ENCODE measurements at places on chromosomes 6 and 20.

- DNase-seq, result peak; percentile 16
These were observed 204.5 kb downstream of the ZDHHC14 start for GRCh38 chr6:157585274-157586087.

GRCh38 chr6:130622142-130622541, 205.1 kb upstream of the SMLR1 start:
- DNase-seq, result no peak

DNA sequence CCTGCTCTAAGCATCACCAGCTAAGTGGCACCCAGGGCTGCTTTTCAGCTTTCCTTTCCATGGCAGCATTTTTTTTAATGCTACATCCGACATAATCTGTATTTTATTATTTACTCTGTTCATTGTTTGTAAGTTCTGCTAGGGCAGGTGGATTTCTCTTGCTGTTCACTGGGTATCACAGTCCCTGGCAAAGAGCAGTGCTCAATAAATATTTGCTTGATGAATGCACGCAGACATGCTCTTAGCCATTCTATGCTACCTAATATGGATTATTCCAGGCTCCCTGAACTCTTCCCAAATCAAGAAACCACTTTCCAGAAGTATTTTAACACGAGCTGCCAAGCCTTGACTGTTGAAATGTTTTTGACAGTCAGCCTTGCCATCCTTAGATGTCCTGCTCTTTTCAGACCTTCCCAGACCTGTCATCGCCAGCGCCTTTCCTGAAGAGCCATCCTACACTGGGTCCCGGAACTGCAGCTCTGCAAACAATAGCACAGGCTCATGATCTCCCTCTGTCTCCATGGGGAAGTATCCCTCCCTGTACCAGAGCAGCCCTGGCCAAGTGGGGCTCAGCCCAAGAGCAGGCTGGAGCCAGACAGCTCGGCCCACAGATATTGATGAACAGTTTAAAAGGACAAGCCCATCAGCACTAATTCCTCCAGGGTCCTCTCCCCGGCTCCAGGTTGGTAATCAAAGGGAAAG, 136.5 kb upstream of the CDH4 start:
- DNase-seq, result no peak

DNA sequence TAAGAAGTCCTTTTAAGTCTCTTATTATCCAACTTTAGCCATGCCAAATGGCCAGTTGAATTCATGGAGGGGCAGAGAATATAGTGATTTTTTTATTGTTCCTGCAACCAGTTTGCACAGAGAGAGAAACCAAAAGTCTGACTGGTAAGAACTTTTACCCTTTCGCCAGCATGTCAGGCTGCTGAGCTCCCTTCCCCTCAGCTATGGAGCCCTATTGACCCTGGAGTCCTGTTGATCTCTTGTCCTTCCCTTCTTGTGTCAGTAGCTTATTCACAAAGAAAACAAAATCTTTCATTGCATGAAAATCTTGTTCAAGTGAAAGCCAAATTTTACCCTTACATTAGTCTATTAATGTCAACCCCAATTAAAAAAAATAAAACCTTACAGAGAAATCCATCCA, 1.5 kb upstream of the SLC22A1 start:
- no peak for DNase-seq

DNA sequence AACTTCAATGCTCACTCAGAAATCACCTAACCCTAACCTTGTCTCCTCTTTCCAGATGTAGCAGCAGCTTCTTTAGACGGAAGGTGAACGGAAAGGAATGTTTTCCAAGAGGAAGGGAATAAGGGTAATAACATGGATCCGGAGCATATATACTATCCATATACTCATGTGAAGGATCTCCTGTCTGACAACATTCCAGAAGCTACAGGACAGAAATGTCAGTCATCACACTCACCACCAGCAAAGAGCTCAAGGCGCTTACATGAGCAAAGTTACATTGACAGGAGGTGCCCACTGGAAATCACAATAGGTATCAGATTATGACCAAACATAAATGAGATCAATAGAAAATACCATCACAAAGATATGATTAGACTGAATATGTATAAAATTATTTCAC, 122.1 kb upstream of the CCDC28A start:
- no peak for DNase-seq

GRCh38 chr20:47365023-47365764, 8.7 kb upstream of the ZMYND8 start:
- DNase-seq, result no peak

DNA sequence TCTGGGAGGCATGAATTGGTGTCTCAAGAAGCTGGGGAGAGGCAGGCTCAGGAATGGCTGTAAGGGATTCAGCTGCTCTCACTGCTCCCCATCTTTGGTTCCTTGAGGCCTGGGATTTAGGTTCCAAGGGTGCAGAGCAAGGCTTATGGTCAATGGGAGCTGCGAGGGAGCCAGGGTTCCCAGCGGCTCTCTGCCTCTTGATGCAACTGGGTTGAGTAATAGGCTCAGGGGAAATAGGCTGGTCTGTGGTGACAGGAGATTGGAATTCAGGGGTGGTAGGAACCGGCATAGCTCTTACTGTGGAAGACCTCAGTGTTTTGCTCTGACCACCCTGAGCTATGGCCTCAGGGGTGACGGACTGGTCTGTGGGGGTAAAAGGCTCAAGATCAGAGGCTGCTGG, 13.0 kb upstream of the NRM start:
- DNase-seq, result no peak

Data from islet precursor cell (in vitro differentiated cells).